IMR-90 (cell line): ENCODE measurements at places on chromosomes 6 and 20. TPM values are rescaled to one million over a fixed set of nuclear protein-coding genes. Genes with fewer than 3 reads are reported as not detected.

The NKAIN4 gene
- not detected in 2 replicates for total RNA-seq

The ULBP1 gene
- total RNA-seq = 0.18 and 0.56 TPM in 2 replicates

The HLA-DQB2 gene
- not detected in 2 replicates for total RNA-seq

The APOM gene
- 0.83 and 1.4 TPM in 2 replicates for total RNA-seq

The DLL1 gene
- total RNA-seq = under 0.01 TPM in 2 replicates

The GSTA1 gene
- 0.18 and 0.28 TPM in 2 replicates for total RNA-seq

DNA sequence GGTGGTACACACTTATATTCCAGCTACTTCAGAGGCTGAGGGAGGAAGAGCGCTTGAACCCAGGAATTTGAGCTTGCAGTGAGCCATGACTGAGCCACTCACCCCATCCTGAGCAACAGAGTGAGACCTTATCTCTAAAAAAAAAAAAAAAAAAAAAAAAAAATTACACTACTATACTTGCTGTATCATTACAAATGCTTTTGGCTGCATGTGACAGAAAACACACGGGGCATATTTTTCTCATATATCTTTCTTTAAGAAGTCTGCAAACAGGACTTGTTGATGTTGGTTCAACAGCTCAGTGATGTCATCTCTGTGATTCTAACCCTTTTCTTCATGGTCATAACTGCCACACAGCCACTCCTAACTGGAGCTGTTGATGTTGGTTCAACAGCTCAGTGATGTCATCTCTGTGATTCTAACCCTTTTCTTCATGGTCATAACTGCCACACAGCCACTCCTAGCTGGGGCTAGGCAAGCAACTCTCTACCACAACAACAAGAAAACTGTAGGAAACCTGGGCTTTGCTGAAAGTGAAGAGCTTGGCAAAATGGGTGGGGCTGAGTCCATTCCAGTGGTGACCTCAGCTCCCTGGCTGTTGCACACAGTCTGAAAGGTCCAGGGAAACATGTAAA is 19.8 kb downstream of the MTFR2 start:
- no peaks in the 10 kb centered on the region for H3K36me3 ChIP-seq
- DNase-seq = peak; percentile 27

GRCh38 chr6:127630800-127631199 is 53.8 kb downstream of the C6orf58 start:
- H3K4me3 ChIP-seq = no peak overlapping the region
- H3K4me1 ChIP-seq = no peaks in the 10 kb centered on the region
- no peaks in the 10 kb centered on the region; the same call in 1 of the 2 replicates for H3K27me3 ChIP-seq

The RREB1 gene
- 8.4 and 8.6 TPM in 2 replicates for total RNA-seq

GRCh38 chr6:130075879-130076460 is 57.6 kb downstream of the L3MBTL3 start:
- H3K27ac ChIP-seq = no peak overlapping the region
- peaks cover 4% of the 10 kb centered on the region; the same call in 1 of the 2 replicates for H3K36me3 ChIP-seq
- DNase-seq = peak; percentile 8
- H3K4me1 ChIP-seq = peaks cover 2% of the 10 kb centered on the region; the same call in 1 of the 2 replicates
- no peak overlapping the region for H3K4me3 ChIP-seq
- H3K27me3 ChIP-seq = no peaks in the 10 kb centered on the region

GRCh38 chr6:11362564-11362963 is 130.1 kb upstream of the NEDD9 start:
- no peak for DNase-seq
- H3K36me3 ChIP-seq = no peaks in the 10 kb centered on the region
- H3K4me3 ChIP-seq = no peak overlapping the region
- no peak overlapping the region for H3K27ac ChIP-seq

- peaks cover 10% of the 10 kb centered on the region; the same call in 1 of the 2 replicates for H3K27me3 ChIP-seq
- H3K4me1 ChIP-seq = no peaks in the 10 kb centered on the region
- H3K36me3 ChIP-seq = no peaks in the 10 kb centered on the region
- DNase-seq = no peak
- H3K4me3 ChIP-seq = no peak overlapping the region
These were observed 29.5 kb upstream of the ADGRF1 start for GRCh38 chr6:47071681-47072080.

- no peaks in the 10 kb centered on the region for H3K36me3 ChIP-seq
- no peak overlapping the region for H3K27ac ChIP-seq
- peaks cover 41% of the 10 kb centered on the region for H3K27me3 ChIP-seq
- H3K4me1 ChIP-seq = no peaks in the 10 kb centered on the region; the same call in 1 of the 2 replicates
These were observed 4.1 kb downstream of the PRR18 start for GRCh38 chr6:166304106-166304505.

DNA sequence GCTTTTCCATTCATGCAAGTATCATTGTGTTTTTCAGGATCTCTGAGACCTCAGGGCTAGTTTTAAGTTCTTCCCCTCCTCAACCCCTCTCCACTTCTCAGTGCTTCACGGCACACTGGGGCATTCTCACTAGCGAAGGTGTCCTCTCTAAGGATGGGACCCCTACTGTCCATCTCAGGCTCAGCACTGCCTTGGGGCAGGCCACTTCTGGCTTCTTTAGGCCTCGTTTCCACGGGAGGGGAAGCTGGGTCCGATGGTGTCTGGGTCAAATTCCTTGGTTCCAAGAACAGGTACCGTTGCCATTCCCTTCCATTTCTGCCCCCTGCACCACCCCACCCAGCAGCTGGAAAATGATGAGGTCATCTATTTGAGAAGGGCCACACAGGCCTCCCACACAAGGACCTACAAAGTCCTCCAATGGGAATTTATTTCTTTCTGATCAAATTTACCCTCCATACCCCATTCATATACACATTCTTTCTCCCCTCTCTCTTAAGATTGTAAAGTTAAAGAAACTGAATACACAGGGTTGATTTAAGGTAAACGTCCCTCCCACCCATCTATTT is 17.2 kb downstream of the GNAS start:
- no peak overlapping the region for H3K4me3 ChIP-seq
- no peaks in the 10 kb centered on the region for H3K4me1 ChIP-seq
- H3K27ac ChIP-seq = no peak overlapping the region
- H3K36me3 ChIP-seq = no peaks in the 10 kb centered on the region

DNA sequence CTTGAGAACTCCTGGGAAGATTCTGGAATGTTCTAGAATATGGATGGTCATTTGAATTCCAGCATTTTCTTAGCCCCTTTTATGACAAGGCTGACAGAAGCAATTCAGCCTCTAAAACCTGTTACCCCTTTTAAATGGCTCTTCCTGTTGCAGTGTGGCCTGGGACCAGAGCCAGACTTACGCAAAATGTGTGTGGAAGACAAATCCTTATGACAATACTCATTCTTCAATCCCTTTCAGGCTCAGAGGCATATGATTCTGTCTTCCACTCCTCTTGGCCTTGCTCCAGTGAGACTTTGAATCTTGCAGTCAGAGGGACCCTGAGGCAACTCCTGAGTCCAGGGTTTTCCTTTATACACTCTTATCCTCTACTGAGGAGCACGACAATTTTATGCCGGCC is 287.0 kb downstream of the CLIC5 start:
- no peaks in the 10 kb centered on the region for H3K36me3 ChIP-seq
- DNase-seq = peak; percentile 42
- H3K27me3 ChIP-seq = peaks cover 19% of the 10 kb centered on the region
- H3K27ac ChIP-seq = no peak overlapping the region
- peaks cover 5% of the 10 kb centered on the region for H3K4me1 ChIP-seq

- H3K27ac ChIP-seq = 0 out of 2 replicates have a peak overlapping the region, but pooled peaks have one; percentile 13
- no peaks in the 10 kb centered on the region for H3K27me3 ChIP-seq
- H3K4me3 ChIP-seq = no peak overlapping the region
- peak; percentile 15 for DNase-seq
- H3K36me3 ChIP-seq = no peaks in the 10 kb centered on the region
These were observed 131.2 kb upstream of the FAM184A start for GRCh38 chr6:119209452-119210205.

- no peak overlapping the region for H3K4me3 ChIP-seq
- no peaks in the 10 kb centered on the region for H3K36me3 ChIP-seq
- H3K27ac ChIP-seq = peak overlapping the region; percentile 41; the same call in 1 of the 2 replicates
- no peaks in the 10 kb centered on the region for H3K27me3 ChIP-seq
- H3K4me1 ChIP-seq = peaks cover 42% of the 10 kb centered on the region
- DNase-seq = peak; percentile 33
These were observed 109.8 kb upstream of the TMEM170B start for GRCh38 chr6:11427723-11428245.

- no peak for DNase-seq
- no peak overlapping the region for H3K4me3 ChIP-seq
- H3K36me3 ChIP-seq = no peaks in the 10 kb centered on the region
- H3K27ac ChIP-seq = no peak overlapping the region
These were observed 575.3 kb downstream of the RNF144B start for GRCh38 chr6:18962361-18962905.

DNA sequence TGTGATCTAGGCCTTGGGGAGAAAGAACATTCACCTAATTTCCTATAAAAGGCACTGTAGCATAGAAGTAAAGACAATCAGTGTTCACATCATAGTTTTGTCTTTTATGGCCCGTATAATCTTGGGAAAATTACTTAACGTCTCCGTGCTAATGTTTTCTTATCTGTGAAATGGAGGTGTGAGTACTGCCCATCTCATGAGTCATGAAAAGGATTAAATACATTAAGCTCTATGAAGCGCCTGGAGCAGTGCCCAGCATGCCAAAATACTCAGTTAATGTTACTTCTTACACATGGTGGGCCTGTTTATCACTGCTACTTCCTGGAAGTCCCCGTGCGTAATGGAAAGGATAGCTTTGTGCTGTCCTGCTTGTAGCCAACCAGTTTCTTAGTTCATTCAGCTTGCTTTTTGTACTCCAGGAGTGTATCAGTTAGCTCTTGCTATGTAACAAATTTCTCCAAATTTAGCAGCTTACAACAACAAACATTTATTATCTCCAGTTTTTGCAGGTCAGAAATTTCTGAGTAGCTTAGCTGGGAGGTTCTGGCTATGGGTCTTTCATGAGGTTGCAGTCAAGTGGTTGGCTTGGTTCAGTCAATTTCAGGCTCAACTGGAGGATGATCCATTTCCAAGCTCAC is 103.6 kb upstream of the BMP2 start:
- DNase-seq = no peak
- no peaks in the 10 kb centered on the region for H3K27me3 ChIP-seq
- H3K4me1 ChIP-seq = no peaks in the 10 kb centered on the region
- H3K27ac ChIP-seq = no peak overlapping the region

The TRIM38 gene
- total RNA-seq = 6.3 and 6.7 TPM in 2 replicates

- peaks cover 7% of the 10 kb centered on the region; the same call in 1 of the 2 replicates for H3K4me1 ChIP-seq
- no peak for DNase-seq
- H3K27me3 ChIP-seq = no peaks in the 10 kb centered on the region
- no peaks in the 10 kb centered on the region for H3K36me3 ChIP-seq
- no peak overlapping the region for H3K4me3 ChIP-seq
These were observed 210.4 kb downstream of the GMDS start for GRCh38 chr6:2035046-2035445.

GRCh38 chr6:114465511-114465910 is 122.7 kb upstream of the HS3ST5 start:
- no peak for DNase-seq
- no peak overlapping the region for H3K4me3 ChIP-seq
- H3K27me3 ChIP-seq = no peaks in the 10 kb centered on the region
- H3K27ac ChIP-seq = no peak overlapping the region

DNA sequence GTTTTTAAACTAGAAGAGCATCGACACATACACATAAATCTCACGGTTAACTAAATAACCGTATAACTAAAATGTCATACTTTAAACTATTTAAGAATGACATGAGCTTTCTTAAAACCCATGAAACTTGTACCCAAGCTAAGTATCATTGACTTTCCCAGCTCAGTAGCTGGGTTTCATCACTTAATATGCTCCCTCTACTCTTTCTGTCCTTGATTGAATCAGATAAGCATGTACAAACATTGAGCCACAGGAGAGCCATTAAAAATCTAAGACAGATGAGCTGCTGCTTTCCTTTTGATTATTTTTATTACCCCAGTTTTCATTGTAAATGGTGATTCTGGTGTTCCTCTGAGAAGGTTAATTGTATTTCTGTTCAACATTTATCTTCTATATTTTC is 115.8 kb downstream of the FOXO3 start:
- H3K36me3 ChIP-seq = peaks cover 4% of the 10 kb centered on the region; the same call in 1 of the 2 replicates
- no peak overlapping the region for H3K4me3 ChIP-seq
- no peak for DNase-seq
- no peak overlapping the region for H3K27ac ChIP-seq
- H3K27me3 ChIP-seq = no peaks in the 10 kb centered on the region

The HLA-G gene
- not detected in 2 replicates for total RNA-seq

DNA sequence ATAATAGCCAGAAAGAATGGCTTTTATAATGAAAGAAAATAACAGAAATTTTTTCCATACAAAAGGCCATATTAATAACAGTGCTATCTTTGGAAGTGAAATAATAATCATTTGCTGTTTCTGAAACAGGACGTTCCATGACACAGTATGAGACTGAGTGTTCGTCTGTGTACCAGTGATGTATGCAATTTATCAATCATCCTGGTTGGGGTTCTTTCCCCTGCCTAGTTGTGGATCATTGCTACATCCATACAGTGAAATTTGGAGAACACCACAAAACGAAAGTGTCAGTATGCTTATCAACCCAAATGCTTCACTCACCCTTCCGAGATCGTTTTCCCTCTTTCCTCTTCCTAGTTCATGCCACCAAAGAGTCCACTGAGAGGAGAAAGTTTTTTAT is 151.4 kb upstream of the PRDM1 start:
- H3K4me1 ChIP-seq = 0 out of 2 replicates have a peak, but pooled peaks cover 2% of the 10 kb centered on the region
- no peaks in the 10 kb centered on the region for H3K36me3 ChIP-seq
- H3K4me3 ChIP-seq = no peak overlapping the region
- H3K27ac ChIP-seq = no peak overlapping the region
- no peaks in the 10 kb centered on the region for H3K27me3 ChIP-seq

DNA sequence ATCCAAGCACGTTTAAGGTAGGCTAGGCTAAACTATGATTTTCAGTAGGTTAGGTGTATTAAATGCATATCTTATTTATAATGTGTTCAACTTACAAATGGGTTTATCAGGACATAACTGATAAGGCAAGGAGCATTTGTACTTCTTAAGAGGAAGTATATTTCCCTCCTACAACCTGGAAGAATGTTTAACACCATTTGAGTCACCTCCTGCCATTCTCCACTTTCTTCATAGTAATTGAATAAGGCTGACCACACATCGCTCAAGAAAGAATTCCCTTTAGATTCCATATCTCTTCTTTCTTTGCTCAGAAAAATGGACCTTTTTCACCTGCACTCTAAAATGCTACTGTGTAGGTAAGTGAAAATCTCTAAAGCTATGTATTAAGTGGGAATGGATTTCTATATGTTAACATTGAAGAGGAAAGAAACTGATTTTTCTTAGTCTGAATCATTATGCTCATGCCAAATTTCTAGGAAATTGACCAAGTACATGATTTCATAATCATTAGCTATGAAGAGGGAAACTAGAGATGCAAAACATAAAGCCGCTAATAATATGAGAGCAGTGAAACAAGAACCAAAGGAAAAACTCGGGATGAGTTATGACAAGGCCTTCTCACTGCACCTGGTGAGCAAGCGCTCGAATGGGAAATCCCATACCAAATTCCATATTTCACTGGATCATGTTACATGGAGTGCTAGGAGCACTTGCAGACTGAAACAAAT is 210.4 kb downstream of the ALDH8A1 start:
- no peaks in the 10 kb centered on the region for H3K36me3 ChIP-seq
- no peak overlapping the region for H3K4me3 ChIP-seq
- DNase-seq = peak; percentile 39
- H3K4me1 ChIP-seq = peaks cover 4% of the 10 kb centered on the region; the same call in 1 of the 2 replicates
- no peak overlapping the region for H3K27ac ChIP-seq

- H3K36me3 ChIP-seq = no peaks in the 10 kb centered on the region
- H3K27ac ChIP-seq = no peak overlapping the region
- H3K4me1 ChIP-seq = no peaks in the 10 kb centered on the region; the same call in 1 of the 2 replicates
These were observed 77.9 kb upstream of the BMP5 start for GRCh38 chr6:55953335-55953734.
